ENCODE measurements at places on chromosomes 7 and 10.

- DNase-seq, result no peak
Observed at GRCh38 chr10:75450644-75451640, 19.5 kb downstream of the LRMDA start.

GRCh38 chr7:32316839-32317238 is 173.3 kb downstream of the LSM5 start:
- no peak for DNase-seq

- DNase-seq, result no peak
Observed at GRCh38 chr10:74641659-74642058, 184.7 kb upstream of the KAT6B start.

DNA sequence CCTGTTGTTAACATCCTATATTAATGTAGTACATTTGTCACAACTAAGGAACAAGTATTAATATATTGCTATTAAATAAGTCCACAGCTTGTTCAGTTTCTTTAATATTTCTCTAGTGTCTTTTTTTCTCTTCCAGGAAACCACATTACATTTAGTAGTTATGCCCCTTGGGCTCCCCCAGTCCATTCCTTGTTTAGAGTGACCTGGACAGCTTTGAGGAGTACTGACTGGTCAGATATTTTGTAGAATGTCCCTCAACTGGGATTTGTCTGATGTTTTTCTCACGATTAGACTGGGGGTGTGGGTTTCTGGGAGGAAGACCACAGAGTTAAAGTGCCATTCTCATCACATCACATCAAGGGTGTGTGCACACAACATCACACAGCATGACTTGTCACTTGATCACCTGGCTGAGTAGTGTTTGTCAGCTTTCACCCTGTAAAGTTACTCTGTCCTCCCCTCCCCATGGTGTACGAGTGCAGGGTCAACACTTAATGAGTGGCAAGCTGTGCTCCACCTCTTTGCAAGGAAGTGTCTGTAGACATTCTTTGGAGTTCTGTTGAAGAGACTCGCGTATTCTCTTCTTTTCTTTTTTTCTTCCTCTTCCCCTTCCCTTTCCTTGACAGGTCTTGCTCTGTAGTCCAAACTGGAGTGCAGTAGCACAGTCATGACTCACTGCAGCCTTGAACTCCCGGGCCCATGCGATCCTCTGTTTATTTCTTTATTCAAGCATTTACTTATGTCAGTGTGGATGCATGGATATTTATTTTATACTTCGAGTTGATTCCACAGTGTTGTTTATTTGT is 10.2 kb downstream of the LMTK2 start:
- no peak for DNase-seq

- no peak for DNase-seq
Observed at GRCh38 chr10:110791541-110792073, 80.1 kb upstream of the PDCD4 start.

DNA sequence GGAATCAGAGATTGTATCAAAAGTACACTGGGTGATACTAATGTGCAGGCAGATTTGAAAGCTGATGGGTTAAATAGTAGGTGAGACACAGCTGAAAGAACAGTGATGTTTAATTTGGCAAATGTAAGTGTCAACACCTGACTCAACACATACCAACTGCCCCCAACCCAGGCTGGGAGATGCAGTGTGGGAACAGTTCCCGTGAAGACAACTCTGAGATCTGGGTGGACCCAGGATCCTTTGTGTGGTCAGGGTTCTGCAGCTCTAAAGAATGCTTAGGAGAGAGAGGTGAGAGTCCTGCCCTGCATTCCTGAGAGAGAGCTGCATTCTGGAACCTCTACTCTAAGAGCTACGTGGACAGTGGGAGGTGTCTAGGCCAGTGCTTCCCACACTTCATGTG is 479.7 kb downstream of the RPS24 start:
- DNase-seq, result peak; percentile 32

DNA sequence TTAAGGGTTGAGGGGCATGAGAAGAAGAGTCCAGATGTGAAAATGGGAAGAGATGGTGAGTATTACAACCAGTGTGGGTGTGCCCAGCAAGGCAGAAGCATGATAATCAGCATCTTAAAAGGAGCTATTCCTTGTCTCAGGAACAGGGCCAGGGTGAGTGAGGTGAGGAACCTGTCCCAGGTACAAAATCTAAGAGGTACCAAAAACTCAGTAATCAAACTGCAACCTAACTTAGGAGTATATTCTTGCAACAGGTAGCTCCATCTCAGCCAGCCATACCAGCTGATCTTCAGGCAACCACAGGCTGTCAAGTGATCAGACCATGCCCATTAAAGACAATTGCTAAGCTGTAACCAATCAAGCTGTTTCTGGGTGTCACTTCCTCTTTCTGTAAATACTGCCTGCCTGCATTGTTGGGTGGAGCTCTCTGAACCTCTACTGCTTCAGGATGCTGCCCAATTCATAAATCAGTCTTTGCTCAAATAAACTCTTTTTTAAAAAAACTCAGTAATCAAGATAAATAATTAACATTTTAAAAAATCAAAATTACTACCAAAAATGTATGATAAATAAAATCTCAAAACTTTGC is 7.4 kb downstream of the KEL start:
- no peak for DNase-seq

DNA sequence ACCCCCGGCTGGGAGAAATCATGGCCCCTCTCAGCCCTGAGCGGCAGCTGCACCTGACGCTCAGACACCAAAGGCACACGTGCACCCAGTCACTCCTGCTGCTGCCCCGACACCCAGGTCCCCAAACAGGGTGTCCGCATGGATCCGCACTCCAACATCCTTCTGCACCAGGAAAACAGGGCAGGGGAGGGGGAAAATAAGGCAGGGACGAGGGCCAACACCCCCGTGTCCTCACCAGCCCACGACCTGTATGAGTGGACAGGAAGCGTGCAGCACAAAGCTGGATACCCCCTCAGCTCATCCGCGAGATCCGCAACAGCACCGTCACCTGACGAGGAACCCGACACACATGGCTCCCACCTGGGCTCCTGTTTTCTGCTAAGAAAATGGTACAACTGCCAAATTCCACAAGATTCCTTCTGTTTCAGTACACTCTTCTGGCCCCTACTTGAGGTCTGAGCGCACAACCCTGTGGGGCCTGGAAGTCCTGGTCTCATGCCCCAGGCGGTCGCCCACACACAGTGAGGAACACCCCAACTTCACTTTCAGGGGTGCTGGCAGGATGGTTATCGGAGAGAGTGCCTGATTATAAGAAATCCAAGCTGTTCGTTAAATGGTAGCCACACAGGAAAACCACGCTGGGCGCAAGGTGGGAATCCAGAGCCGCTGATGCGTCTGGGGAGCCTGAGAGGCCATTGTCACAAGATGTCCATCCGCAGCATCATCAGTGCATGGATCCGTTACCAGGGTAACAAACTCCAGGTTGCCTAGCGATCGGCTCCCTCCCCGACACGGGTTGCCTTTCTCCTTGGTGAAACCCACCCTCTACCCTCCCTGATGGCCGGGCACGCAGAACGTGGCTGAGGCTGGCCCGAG is 63.6 kb downstream of the ZRANB1 start:
- DNase-seq, result no peak

- no peak for DNase-seq
Observed at GRCh38 chr10:103916254-103916653, 1.7 kb downstream of the STN1 start.

- DNase-seq, result no peak
Observed at GRCh38 chr10:43790147-43790546, 141.5 kb upstream of the ZNF32 start.

- DNase-seq, result peak; percentile 10
Observed at GRCh38 chr7:101563198-101563901, 65.7 kb downstream of the MYL10 start.

GRCh38 chr10:104403636-104404035 is 50.0 kb downstream of the CFAP58 start:
- no peak for DNase-seq

GRCh38 chr7:7201578-7202374 is 19.4 kb downstream of the C1GALT1 start:
- no peak for DNase-seq

GRCh38 chr7:148912758-148913541 is 28.9 kb upstream of the EZH2 start:
- DNase-seq, result no peak

GRCh38 chr10:79376078-79376628 is 28.9 kb downstream of the PPIF start:
- no peak for DNase-seq

DNA sequence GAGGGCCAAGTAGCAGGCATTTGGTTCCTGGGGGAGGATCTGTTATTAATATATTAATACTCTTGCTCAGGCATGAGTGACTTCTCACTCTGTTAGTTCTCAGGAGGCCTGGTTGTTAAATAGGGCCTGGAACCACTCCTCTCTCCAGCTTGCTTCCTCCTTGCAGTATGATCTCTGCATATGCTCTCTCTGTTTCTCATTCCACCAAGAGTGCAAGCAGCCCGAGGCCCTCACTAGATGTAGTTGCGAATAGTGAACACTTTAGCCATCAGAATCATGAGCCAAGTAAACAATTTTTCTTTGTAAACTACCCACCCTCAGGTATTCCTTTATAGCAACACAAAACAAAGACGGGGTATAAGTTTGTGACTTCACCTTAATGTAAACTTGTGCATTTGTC is 784.3 kb downstream of the DNAJB9 start:
- no peak for DNase-seq

DNA sequence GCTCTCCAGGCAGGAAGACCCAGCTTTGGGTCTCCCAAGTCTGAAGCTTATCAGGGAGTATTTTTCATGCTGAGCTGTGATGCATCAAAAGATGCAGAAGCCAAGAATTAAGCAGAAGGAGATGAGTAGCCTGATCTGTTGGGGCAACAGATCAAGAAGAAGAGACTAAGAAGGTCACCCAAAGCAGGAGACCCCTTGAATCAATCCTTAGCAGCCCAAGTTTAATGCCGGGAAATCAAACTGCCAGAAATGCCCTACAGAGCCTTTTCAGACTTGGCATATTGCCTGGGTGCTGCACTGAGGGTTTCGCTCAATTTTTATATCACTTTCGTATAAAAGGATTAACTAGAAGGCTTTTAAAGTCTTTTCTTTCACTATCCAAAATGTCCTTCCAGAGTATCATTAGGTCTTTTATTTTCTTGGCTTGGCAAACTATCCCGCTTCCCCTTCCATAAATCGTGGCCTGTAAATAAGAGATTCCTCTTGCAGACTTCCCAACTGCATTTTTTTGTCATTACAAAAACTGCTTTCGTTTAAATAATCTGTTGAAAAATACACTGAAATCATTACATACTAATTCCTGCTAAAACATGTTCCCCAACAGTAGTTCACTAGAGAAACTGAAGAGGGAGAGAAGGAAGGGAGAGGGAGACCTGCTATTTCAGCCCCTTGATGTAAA is 49.0 kb upstream of the STK17A start:
- no peak for DNase-seq

DNA sequence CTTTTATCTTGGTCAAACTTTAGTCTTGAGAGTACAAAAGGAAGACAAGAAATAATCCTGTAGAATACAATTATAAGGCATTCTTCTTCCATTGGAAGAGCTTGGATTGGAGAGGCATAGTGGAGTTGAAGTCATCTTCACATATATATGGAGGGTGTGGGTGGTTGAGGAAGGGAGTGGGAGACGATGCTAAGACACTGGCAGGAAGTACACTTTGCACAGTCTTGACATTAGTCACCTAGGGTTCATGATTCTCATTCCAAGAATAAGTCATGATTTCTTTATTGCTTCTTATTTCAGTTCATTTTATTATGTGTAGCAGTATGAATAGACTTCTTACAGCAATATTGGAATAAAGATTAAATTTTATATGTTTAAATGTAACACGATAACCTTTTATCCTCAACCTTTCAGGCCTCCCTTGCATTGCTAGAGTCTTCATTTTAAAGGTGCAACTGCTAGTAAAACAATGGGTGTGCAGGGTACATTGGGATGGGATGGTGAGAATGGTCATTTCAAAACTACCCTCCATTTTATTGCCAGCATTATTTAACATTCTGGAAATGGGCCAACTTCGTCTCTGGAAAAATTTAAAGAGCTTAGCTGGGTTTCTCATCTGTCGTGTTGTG is 12.3 kb upstream of the SLC26A3 start:
- no peak for DNase-seq

DNA sequence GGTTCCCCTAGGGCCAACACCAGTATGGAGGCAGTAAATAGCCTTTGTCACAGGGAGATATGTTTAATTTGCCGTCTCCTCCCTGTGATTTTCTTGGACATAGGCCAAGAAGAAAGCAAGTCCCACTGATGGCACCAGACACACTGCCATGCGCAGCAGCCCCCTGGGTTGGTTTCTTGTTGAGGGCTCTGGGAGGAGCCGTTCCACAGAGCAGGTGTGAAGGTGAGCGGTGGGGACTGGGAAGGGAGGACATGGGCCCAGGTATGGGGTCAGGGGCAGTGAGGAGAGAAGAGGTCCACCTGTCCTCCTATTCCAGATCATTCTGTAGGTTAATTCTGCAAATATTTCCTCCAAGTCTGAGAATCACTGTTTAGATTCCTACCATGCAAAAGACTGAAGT is 376.1 kb downstream of the PLXNA4 start:
- no peak for DNase-seq
